ENCODE measurements at places on chromosomes 2 and 18.

- DNase-seq, result no peak
Observed at GRCh38 chr18:44716697-44717163, 36.0 kb downstream of the SETBP1 start.

DNA sequence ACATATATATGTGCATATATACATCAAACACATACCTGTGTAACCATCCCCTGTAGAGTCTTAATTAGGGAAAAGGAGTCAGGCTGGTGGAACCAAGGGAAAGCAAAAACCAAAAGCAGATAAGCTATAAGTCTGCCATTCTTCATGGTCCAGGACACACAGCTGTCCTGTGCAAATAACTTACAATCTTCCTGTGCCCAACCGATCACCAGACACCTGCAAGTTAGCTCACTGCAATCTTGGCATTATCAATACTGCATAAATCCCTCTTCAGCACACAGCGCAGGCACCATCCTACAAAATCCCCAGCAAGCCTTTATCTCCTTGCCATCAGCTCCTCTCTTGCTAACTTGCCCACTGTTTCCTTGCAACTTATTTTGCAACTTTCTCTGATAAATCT, 60.8 kb upstream of the DYNAP start:
- DNase-seq, result no peak

GRCh38 chr2:151357359-151357758, at the start of gene TNFAIP6:
Gene TNFAIP6, plus strand, starts transcription at chr2:151357592. Its CDS starts 75 bp downstream, at chr2:151357667.
- no peak for DNase-seq

DNA sequence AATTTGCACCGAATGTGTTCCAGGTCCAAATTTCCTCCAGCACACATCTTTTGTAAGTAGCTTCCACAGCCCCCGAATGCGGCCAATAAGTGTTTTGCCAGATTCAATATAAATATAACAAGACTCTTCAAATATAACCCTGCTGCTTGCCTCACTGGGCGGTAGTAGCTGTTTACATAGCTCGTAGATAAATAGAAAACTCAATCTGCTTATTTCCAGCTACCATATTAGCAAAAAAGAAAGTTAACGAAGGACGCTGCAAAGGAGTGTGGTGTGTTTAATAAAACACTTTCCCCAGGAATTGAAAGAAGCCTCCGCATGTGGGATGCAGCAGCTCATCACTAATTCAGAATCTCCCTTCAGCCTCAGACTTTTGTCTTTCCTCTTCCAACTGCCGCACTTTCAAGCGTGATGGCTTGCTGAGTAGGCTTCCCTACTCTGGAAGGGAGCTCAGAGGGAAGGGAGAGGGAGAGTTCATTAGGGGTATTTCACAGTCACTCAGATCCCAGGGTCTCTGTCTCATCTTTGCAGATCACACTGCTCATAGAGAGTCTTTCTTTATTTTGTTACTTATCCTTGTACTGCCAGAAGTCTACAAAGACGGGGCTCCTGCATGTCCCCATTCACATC, 367.0 kb downstream of the RND3 start:
- no peak for DNase-seq

GRCh38 chr2:182230561-182230960, 196.3 kb downstream of the PDE1A start:
- DNase-seq, result no peak

- no peak for DNase-seq
Observed at GRCh38 chr18:78681396-78681795, 298.2 kb upstream of the SALL3 start.

DNA sequence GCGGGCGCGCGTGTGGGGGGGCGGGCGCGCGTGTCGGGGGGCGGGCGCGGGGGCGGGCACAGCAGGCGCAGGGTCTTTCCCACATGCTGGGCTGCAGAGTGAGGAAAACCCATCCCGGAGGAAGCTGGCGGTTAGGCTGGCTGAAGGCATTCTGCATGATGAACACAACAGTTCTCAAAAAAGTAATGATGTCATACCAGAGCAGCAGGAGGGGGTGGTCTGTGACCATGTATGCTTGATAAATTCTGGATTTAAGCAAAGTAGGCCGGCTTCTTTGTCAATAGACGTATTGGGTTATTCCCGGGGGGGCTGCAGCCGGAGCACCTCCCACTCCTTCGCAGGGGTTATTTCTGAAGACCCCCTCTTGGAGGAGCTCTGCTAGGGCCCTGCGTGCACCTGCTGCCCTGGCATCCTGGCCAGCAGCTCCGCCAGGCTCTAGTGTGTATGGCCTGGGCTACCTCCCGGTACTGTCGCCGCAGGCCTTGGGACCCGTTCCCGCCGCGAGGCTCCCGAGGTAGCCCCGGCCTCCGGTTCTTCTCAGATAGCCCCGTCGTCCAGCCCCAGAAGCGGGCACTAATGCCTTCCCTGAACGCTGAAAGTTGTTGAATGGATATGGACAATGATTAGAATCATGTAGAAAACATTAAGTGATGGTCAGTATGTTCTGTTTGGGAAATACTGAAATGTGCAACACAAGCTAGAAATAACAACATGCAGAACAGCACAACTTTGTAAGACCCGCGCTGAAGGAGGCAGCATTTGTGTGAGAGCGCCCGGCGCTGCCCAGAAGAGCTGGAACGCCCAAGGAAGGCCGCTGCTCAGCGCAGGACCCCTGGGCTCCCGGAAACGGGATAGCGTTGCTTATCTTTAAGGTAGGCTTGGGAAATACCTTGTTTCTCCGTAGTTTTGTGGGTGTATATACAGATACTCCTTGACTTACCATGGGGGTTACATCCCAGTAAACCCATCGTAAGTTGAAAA, 101.4 kb upstream of the RAB6C start:
- no peak for DNase-seq

Measured in stimulated activated CD8-positive, alpha-beta memory T cell treated with anti-CD3 and anti-CD28 coated beads, Interleukin-4, amount 100 ng/mL, for 4 hours (primary cell).